ENCODE measurements at places on chromosomes 7 and 10. TPM values are rescaled to one million over a fixed set of nuclear protein-coding genes. Genes with fewer than 3 reads are reported as not detected.
A peak's percentile ranks its signal among the peaks of the same experiment; 100 is the strongest.

Gene HOXA1
- 0.72 TPM for total RNA-seq

Gene FXYD4
- total RNA-seq = not detected

Gene HOXA5
- not detected for total RNA-seq

Gene SH2D4B
- 0.14 TPM for total RNA-seq

Gene SPDYE8
- total RNA-seq = not detected

Gene SMO
- not detected for total RNA-seq

DNA sequence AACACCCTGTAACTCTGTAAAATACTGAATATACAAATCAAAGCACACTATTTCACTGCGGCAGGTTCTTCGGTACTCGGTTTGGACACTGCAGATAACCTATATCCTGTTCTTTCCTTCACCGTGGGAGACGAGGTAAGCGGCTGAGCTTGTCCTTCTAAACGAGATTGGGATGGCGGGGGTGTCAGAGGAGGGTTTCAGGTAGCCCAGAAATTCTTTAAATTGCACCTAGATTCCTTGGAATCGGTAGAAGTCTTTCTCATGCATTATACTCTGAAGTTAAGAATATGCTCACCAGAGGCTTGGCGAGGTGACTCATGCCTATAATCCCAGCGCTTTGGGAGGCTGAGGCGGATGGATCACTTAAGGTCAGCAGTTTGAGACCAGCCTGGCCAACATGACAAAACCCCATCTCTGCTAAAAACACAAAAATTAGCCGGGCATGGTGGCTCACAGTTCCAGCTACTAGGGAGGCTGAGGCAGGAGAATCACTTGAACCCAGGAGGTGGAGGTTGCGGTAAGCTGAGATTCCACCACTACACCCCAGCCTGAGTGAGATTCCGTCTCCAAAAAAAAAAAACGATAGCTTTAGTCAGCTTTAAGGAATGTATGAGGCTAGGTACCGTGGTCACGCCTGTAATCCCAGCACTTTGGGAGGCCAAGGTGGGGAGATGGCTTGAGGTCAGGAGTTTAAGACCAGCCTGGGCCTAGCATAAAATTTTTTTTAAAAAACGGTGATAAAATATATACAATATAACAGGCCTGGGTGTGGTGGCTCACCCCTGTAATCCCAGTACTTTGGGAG, 10.1 kb upstream of the LAT2 start:
- no peak for DNase-seq

DNA sequence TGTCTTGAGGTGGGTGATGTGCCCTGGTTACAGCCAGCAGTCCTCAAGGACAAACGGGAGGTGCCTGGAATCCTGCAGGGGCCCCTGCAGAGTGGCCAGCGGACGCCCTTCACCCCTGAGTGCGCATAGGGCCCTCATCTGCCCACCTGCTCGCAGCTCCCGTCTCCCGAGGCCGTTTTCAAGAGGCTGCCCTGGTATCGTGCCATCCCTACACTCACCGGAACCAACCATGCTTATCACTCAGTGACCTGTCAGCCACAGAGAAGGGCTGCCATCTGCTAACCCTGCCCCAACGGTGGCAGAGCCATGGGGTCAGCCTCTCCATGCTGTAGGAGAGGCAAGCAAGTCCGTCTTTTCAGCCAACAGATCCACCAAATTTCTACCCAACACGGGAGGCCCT, 122.0 kb downstream of the FAM53B start:
- DNase-seq = no peak

- no peak for DNase-seq
Measured at GRCh38 chr10:71964743-71965515, 734 bp downstream of the CHST3 start.

- DNase-seq = no peak
Measured at GRCh38 chr10:1044964-1045363, 4.0 kb downstream of the IDI1 start.

DNA sequence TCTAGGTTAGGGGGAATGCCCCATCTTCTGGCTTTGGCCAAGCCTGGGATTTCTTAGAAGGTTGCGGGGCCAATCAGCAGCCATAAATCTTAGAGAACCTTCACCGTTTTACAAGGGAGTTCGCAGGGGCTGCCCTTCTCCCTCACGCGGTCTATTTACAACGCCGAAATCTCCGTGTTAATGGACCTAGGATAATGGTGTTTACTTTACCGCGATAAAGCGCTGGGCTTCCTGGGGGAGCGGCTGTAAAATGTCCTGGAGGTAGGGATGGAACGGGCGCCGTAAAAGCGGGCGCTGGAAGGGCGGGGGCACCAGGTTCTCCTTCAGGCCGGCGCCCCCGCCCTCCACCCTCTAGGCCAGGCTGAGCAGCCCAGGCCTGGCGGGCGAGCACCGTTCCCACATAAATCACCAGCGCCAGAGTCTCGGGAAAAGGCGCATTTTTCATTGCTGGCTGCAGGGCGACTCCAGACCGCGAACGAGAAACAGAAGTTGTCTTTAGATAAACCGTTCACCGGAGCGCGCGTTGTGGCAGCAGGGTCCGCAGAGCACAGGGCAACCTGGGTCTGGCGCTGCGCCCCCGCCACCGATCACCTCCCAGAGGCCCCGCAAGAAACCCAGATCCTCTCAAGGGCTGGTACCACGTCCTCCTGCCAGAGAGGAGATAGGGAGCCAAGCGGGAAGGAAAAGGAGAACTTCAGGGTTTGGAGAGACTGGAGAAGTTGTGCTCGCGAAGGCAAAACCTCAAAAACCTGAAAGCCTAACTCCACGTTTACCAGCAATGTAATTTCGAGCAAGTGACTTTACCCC, 12.5 kb upstream of the NKX2-3 start:
- no peak for DNase-seq

DNA sequence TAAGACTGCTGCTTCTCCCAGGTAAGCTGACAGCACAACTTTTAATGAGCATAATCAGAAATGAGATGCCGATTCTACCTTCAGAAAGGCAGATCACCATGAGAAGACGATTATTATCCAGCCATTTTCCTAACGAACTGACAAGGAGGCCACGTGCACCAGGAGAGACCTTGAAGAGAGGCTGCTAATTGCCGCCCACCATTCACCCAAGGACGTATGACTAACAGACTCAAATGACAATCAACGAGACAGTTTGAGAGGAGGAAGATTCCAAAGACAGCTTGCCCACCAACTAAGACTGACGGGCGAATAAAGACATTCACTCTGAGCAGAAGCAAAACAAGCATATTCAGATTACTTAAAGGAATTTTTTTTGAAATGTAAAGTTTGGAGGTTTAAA, 301.9 kb upstream of the TAC1 start:
- DNase-seq = no peak

DNA sequence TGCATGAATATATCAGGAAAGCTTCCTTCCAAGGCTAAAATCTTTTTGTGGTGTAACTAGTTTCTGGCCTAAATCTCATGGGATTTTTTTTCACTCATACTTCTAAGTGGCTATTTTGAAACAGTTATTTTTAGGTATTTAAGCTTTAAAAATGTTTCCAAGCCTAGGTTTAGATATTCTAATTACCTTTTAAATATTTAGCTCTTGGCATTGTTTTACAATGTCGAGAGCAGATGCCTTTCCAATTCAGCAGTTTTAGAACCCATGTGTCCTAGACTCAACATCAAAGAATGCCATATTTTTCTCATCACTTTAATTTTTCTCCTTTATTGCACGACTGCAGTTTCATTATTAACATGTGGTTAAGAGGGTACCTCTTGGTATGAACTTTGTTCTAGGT, 27.1 kb upstream of the STOX1 start:
- DNase-seq = no peak

DNA sequence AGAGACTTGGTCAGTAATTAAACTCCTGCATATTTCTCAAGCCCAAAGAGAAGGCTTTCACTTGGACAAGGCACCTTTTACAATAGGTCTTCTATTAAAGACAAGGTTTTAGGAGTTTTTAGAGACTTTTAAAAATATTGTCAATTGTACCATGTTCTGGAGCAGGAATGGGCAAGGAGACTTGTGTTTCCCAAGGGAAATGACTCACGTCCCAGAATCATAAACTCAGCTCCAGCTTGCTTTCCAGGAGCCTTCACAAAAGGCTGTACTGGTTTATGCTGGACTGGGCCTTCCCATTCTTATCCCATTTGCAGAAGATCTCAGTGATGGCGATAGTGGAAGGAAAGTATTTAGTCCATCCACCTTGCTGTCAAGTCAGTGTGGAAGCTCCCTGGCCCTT, 7.8 kb upstream of the GLI3 start:
- DNase-seq = no peak

- no peak for DNase-seq
Measured at GRCh38 chr7:610141-610530, 90.5 kb upstream of the PDGFA start.

- DNase-seq = no peak
Measured at GRCh38 chr10:3140280-3140679, 32.3 kb downstream of the PITRM1 start.

GRCh38 chr7:26617066-26617465, 247.3 kb downstream of the SKAP2 start:
- DNase-seq = no peak

- DNase-seq = no peak
Measured at GRCh38 chr7:21338728-21339164, 89.1 kb upstream of the SP4 start.

GRCh38 chr10:132363376-132363775, 31.4 kb downstream of the LRRC27 start:
- no peak for DNase-seq

DNA sequence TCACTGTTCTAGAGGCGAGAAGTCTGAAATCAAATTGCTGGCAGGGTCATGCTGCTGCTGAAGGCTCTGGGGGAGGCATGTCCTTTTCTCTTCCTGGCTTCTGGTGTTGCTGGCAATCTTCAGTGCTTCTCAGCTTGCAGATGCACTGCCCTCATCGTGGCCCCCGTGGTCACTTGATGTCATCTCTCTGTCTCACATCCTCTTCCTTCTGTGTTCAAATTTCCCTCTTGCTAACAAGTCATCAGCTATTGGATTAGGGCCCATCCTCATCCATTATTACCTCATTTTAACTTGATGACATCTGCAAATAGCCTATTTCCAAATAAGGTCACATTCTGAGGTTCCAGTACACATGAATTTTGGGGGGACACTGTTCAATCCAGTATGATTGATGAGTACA, 36.6 kb upstream of the SRGN start:
- DNase-seq = peak; percentile 50

DNA sequence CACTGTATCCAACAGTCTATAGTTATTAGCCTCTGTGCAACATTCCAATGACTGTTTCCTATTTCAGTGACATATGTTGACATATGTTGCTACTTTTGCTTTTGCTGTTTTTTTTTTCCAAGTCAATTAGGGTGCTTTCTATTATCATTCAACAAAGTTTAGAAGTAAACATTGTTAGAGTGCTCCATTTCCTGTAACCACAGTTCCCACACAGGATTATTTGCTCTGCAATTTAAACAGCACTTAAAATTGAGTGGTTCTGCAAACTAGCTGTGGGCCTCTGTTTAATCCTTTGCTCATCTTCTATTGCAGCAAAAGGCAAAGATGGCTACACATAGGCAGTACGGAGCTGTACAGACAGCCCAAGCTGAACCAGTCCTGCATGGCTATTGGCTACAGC, 46.5 kb upstream of the PTN start:
- no peak for DNase-seq

GRCh38 chr7:55521512-55521911, 50.8 kb downstream of the VOPP1 start:
- no peak for DNase-seq

DNA sequence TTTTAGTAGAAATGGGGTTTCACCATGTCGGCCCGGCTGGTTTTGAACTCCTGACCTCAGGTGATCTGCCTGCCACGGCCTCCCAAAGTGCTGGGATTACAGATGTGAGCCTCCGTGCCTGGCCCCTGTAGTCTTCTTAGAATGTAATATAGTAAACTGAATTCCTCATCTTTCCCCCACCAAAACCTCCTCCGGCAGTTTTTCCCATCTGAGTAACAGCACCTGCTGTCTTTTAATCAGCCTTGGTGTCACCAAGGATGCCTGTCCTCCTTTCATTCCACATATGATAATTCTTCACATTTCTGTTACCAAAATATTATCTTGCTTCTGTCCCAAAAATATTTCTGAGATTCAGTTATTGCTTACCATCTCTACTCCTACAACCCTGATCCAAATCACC, 80.2 kb downstream of the ZEB1 start:
- DNase-seq = no peak

GRCh38 chr7:127959770-127960169, 71.5 kb downstream of the LRRC4 start:
- DNase-seq = no peak

- no peak for DNase-seq
Measured at GRCh38 chr10:28327491-28327880, 24.6 kb upstream of the MPP7 start.

- DNase-seq = no peak
Measured at GRCh38 chr7:47814905-47815613, 133.2 kb downstream of the PKD1L1 start.
